ENCODE measurements at places on chromosomes 16 and 17.

DNA sequence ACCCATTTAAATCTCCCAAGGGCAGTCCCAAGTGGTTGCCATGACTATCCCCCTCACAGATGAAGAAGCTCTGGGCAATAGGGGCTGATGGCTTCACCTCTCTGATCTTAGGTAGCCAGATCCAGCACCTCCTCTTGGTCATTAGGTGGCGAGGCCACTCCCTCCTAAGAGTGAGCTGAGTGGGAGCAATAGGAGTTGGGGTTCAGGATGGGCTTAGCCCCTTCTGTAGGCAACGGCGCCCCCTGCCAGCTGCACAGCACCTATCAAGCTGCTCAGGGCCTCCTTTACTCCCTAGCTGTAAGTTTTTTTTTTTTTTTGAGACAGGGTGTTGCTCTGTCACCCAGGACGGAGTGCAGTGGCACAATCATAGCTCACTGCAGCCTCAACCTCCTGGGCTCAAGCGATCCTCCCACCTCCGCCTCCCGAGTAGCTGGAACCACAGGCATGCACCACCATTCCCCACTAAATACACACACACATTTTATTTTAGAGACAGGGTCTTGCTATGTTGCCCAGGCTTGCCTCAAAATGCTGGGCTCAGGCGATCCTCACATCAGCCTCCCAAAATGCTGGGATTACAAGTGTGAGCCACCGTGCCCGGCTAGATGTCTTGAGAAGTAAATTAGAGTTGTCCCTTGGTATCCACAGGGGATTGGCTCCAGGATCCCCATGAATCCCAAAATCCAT lies 3.5 kb upstream of the RRAD start:
- DNase-seq, result peak; percentile 58

GRCh38 chr16:85094812-85095211 lies 17.5 kb downstream of the CIBAR2 start:
- no peak for DNase-seq

DNA sequence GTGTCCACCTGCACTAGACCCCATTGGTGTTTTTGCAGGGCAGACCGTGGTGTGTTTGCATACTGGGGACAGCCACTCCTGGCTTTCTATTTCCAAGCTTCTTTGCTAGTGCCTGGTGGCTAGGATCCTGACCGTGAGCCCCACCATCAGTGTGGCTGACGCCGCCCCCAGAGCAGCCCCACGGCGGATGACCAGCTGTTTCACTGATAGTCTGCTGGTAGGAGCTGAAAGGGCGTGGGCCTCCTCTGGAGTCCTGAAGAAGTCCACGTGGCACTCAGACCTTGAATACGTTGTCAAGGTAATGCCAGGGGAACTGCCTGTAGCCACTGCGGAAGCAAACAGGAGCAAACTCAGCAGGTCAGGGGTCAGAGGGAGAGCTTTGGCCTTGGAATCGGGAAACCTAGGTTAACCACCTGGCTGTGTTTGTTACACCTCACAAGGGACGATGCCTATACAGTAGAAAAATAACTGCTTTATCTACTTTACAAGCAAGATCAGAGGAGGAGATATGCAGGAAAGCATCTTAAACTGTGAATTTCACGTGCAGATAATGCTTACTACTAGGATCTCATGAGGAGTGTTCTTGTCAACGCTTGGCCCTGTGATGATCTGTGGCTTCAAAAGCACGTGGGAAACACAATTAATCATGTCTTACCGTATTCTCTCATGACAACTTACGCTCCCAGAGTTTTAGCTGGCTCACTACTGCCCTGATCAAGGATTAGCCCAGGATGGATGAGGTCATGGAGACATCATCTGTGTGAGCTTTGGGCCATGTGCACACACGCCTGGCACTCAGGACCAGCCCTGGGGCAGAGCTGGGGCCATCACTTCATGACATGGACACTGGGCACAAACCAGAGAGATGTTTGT lies 30.3 kb downstream of the ALDH3A2 start:
- no peak for DNase-seq

DNA sequence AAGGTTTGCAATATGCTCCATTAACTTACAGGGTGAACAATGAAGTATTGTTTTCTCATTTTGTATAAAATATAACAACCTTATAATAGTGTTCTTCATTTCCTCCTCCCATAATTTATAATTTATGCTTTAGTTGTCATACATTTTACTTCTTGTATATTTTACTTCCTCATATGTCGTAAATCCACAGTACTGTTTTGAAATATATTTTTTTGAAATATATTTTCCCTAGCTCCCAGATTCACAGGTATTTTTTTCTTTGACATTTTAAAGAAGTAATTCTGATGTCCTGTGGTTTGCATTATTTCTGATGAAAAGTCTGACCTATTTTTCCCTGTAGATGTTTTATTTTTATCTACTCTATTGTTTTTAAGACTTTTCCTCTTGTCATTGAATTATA lies 52.7 kb downstream of the VMP1 start:
- DNase-seq, result no peak

DNA sequence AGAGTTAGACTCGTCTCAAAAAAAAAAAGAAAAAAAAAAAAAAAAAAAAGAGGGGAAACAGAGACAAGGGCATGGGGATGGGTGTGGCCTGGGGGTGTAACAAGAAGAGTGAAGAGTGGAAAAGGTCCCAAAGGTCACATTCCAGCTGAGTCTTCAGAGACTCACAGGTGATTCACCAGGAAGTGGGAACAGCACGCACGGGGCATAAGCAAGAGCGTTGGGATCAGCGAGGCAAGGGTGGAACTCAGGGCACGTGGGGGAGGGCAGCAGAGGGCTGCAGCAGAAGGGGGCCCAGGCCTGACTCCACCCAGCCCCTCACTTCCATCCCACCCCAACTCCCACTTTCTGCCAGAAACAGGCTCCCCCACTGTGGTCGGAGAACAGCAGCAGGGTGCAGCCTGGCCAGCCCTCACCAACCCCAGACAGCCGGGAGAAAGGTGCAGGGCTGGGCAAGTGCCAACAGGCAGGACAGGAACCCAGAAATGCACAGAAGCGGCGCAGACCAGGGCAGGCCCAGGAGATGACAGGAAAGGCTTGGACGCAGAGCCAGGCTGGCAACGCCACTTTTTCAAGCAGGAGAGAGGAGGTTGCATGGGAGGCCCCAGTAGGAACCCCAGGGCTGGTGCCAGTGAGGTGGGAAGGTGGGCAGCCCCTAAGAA lies 3.3 kb downstream of the MEAK7 start:
- DNase-seq, result peak; percentile 91

DNA sequence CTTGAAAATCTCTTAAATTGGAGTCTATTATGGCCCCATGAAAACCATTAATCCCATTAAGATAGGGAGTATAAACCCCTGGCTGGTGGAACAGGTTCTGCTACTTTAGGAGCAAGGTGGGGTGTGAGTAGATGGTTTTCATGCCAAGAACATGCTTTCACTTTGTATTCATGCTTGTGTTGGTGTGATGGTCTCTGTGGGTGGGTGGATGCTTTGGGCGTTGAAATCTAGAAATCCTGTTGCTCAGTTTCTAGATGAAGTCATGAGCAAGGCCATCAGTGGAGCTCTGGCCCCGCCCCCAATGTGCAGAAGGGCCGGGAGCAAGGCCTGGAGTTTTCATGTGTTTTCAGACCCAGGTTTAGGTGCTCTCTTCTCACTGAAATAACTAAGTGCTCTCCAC lies 20.1 kb downstream of the PLD6 start:
- no peak for DNase-seq

GRCh38 chr17:63695889-63696288 lies 4.0 kb downstream of the LIMD2 start:
- DNase-seq, result no peak

GRCh38 chr16:17238285-17239028 lies 232.3 kb downstream of the XYLT1 start:
- DNase-seq, result no peak

GRCh38 chr17:37527249-37527851 lies 37.7 kb downstream of the DUSP14 start:
- peak; percentile 45 for DNase-seq

GRCh38 chr16:81485824-81486539 lies 41.4 kb downstream of the CMIP start:
- no peak for DNase-seq

GRCh38 chr16:54129810-54130209 lies 156.8 kb downstream of the IRX3 start:
- no peak for DNase-seq

GRCh38 chr16:81360135-81360534 lies 45.4 kb downstream of the GAN start:
- no peak for DNase-seq

GRCh38 chr17:62998665-62999393 lies 32.8 kb downstream of the TANC2 start:
- DNase-seq, result no peak

DNA sequence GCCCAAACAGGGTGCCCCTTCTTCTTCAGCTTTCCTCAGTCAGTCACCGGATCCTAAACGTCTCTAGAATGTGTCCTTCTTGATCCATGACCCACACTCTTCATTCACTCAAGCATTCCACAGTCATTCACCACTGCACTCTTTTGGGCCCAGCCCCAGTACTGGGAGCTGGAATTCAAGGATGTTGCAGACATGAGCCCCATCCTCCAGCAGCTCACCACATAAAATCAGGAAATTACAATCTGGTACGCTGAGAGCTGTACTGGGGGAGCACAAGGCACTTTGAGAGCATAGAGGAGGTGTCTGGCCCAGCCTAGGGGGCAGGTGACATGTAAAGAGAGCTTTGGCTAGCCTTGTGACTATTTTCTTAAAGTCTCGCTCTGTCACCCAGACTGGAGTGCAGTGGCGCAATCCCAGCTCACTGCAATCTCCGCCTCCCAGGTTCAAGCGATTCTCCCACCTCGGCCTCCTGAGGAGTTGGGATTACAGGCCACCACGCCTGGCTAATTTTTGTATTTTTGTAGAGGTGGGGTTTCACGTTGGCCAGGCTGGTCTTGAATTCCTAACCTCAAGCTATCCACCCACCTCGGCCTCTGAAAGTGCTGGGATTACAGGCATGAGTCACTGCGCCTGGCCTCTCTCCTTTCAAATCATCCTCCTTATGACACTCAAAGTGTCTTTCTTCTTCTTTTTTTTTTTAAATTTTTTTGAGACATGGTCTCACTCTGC lies 18.7 kb downstream of the CES4A start:
- DNase-seq, result peak; percentile 19

DNA sequence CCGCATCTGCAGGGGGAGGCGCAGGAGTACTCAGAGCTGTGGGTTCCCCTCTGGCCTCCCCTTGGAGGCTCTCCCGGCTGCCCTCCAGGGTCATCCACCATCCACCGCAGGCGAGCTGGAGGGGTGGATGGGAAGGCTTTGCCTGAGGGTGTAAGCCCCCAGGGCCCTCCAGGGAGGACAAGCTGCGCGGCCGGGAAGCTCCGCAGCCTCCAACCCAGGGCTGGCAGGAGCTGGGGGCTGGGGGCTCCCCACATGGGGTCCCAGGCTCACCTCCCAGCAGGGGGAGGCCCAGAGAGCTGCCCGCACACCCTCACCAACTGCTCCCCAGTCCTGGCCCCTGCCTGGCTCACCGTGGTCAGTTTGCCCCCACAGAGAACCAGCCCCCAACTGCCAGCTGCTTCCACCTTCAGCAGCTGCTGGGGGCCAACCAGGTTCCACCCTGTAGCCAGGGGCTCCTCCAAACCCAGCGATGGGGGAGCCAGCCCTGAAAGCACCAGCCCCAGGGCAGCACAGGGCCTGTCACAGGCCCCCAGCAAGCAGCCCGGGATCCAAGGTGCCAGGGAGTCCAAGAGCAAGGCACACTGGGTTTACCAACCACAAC lies 19.8 kb upstream of the CHMP6 start:
- no peak for DNase-seq

DNA sequence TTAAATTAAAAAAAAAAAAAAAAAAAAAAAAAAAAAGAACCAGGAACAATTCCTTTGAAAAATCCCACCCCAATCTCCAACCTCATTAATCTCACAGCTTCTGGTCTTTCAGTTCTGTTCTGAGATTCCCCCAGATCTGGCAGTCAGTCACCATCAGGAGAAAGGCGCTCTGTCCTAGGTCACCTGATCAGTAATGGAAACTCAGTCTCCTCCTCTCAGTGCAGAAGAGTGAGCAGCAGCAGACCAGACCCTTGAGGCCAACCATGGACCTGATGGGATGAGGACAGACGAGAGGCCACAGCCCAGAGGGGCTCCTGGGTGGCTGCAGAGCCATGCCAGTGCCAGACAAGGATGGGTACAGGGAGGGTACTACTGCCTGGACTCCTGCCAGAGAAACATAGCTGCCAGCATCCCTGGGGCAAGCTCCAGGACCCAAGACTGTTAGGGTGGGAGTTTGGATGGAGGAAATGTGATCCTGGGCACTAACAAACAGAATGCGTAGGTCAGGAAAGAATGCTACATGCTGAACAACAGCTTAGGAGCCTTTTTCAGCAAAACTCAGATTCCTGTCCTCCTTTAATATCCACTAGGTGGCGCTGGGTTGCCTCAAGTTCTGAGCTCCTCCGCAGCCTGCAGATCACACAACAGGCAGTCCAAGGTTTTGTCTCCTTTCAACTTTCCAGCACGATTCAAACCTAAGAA lies 28.7 kb downstream of the MPG start:
- peak; percentile 81 for DNase-seq

- DNase-seq, result peak; percentile 88
Measured at GRCh38 chr17:80859002-80859941, 132.4 kb upstream of the CHMP6 start.

- DNase-seq, result no peak
Measured at GRCh38 chr17:16275024-16275423, 58.0 kb downstream of the PIGL start.

GRCh38 chr17:77206158-77206956 lies 65.6 kb downstream of the SEC14L1 start:
- no peak for DNase-seq

- DNase-seq, result peak; percentile 74
Measured at GRCh38 chr17:61862105-61862574, 1.2 kb downstream of the BRIP1 start.

GRCh38 chr17:41792845-41793783 lies 6.6 kb upstream of the JUP start:
- no peak for DNase-seq

DNA sequence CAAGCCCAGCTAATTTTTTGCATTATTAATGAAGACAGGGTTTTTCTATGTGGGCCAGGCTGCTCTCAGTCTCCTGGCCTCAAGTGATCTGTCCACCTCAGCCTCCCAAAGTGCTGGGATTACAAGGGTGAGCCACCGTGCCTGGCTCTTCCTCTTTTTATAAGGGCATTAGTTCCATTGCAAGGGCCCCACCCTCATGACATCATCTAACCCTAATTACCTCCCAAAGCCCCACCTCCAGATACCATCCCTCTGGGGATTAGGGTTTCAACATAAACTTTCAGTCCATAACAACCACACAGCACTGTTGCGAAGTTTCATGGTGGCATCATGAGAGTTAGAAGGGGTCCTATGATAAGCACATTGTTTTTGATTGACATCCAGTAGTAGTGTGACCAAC lies 277.7 kb downstream of the GRIN2A start:
- no peak for DNase-seq

GRCh38 chr16:3202903-3203539 lies 15.0 kb downstream of the OR1F1 start:
- no peak for DNase-seq
